ENCODE measurements at places on chromosomes 13 and 19.

DNA sequence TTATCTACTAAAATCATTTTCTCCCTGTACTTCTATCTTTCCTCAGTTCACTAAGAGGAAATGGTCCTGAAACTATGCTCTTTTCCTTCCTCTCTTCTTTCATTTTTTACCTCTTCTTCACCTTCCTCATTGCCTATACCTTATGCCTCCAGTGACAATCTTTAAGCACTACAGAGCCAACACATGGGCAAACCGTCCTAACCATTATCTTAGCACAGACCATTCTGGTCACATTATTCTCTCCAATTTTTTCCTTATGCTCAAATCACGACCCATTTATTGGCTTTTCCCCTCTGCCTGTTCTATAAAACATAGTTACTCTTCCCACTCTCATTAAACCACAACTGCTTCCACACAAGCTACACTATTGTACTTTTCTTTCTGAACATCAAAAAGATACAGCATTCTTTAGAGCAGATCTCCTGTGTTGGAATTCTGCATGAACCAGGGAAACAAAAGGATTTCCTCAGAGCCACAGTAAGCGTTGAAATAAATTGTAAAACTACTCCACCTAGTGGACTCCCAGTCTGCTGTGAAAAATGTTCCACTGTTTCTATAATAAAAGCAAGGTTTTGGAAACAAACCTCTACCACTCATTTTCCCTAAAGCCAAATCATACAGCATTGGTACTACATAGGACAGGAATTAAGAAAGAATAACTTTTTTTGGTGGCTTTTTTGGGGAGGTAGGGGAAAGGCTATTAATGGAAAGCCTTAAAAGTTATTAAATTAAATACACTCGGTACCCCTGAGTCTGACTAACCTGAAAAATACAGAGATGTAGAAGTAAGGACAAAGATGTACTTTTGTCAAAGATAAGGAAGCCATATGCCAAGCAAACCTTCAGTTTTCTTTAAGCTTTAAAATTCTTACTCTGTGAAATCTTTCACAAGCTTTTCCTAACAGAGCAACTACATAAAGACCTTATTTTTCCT is 19.5 kb downstream of the NUFIP1 start:
- DNase-seq: no peak

DNA sequence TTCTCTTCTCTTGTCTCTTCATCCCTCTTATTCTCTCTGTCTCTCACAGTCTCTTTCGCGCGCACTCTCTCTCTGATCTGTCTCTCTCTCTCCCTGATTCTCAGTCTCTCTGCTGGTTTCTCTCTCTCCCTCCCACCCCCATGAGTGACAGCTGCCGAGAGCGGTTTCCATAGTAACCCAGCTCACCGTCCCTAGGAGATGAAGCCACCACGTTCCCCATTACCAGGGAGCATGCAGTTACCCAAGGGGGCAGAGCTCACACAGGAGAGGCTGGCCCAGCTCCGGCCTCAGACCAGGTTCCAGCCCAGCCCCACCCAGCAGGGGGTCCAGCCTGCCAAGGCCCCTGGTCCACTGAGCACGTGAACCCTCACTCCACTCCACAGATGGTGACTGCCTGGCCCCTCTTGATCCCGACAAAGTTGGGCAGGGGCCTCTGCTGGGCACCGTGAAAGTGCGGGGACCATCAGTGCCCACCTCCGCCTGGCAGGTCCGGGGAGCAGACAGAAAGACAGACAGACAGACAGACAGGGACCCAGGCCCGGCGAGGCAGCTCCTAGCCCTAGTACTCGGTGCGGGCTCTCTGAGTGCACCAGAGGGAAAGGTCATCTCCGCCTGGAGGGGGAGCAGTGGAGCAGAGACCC is 50.6 kb downstream of the CELF5 start:
- DNase-seq: no peak

GRCh38 chr13:38430796-38431195 is 81.1 kb downstream of the UFM1 start:
- DNase-seq: no peak

GRCh38 chr19:40611096-40611495 is 9.9 kb downstream of the LTBP4 start:
- DNase-seq: no peak

GRCh38 chr19:50500060-50500752 is 10.8 kb downstream of the JOSD2 start:
- no peak for DNase-seq

DNA sequence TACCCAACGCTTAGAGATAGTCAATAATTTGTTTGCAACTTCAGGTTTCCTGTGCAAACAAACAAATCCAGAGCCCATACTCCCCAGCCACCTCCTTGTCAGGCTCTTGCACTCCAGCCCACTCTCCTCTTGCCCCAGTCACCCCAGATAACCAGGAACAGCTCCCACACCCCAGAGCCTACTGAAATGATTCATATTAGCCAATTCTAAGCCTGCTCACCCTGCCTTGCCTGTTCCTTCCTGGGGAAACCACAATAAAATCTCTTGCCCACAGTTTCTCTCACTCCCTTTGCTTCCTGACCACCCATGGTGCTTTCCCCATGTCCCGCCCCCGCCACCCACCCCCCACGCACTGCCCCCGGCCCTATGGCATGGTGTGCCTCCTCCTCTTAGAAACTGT is 3.8 kb upstream of the ACTL9 start:
- no peak for DNase-seq

- DNase-seq: no peak
These were observed 647.1 kb upstream of the SLITRK6 start for GRCh38 chr13:86446311-86446710.

DNA sequence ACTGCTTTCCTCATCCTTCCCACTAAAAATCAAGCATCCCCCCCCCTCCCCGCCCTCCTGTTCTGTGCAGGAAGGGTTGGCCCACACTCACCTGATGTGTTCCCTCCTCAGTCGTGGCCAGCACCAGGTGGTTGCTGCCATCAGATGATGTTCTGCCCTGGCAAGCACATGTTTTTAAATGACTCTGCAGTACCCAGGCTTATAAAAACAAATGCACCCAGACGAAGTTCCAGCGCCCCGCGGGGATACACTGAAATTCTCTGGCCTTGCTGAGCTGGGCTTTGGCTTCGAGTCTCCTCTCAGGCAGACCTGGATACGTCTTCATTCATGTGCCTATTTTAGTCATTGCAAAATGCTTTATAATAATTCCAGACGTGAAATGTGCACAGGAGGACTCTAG is 316.3 kb downstream of the DLEU7 start:
- DNase-seq: no peak

- no peak for DNase-seq
These were observed 46.8 kb downstream of the PTPRS start for GRCh38 chr19:5293612-5294378.

DNA sequence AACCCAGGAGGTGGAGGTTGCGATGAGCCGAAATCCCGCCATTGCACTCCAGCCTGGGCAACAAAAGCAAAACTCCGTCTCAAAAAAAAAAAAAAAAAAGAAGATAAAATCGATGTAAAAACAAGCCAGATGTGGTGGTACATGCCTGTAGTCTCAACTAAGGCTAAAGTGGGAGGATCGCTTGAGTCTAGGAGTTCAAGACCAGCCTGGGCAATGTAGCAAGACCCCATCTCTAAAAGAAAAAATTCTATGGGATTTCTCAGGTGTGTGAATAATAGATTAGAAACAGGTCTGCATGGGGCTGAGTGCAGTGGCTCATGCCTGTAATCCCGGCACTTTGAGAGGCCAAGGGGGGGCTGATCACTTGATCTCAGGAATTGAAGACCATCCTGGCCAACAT is 11.1 kb downstream of the PGPEP1 start:
- no peak for DNase-seq

GRCh38 chr13:114099918-114100445 is 32.4 kb downstream of the RASA3 start:
- no peak for DNase-seq

DNA sequence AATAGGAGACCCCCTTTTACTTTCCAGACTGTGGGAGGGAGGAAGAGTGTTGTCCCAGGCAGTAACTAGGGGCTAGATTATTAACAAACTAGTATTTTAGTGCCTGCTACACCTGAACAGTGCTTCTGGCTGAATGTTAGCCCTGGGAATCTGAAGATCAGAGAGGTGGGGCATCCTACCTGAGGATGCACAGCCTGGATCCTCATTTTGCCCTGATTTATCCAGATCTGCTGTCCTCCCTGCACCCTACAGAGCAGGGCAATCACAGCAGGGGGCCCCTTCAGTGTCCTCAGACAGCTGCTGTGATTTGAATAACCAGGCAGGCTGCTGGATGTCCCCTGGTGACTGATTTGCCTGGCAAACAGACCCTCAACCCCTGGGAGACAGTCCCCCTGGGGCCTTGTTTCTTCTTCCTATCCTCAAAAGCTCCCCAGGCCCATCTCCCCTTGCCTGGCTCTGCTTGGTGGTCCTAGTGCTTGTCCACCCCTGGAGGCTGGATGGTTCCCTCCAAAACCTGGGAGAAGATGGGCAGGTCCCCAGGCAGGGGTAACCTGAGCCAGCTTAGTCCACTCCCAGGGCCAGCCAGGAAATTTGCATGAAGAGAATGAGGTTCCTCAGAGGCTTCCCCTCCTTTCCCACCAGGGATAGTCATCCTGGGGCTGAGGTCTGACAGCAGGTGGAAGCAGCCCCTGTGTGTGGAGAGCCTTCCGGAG is at the start of gene OVOL3:
Gene OVOL3 (plus strand): TSS at position 657 of the 713 bp plus-strand sequence. CDS start 60 bp downstream, outside the sequence.
- DNase-seq: no peak

DNA sequence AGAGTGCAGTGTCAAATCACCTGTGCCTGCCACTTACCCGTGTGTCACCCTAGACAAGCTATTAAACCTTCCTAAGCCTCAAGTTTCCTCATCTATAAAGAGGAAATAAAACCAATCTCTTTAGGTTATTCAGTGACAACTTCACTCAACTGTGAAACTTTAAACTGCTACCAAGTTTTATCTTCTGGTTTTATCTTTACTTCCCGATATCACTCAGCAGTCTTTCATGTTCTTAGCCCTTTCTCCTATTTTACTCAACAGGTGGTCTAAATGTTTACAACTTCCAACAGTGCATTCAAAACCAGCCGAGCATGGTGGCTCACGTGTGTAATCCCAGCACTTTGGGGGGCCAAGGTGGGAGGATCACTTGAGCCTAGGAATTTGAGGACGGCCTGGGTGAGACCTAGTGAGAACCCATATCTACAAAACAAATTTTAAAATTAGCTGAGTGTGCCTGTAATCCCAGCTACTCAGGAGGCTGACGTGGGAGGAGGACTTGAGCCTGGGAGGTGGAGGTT is 59.6 kb downstream of the GPALPP1 start:
- no peak for DNase-seq

Measured in NCI-H187 (cell line).